Retinal pigment epithelial cell (primary cell): ENCODE measurements at places on chromosomes 5 and 9.
A peak's percentile ranks its signal among the peaks of the same experiment; 100 is the strongest.

- no peak for DNase-seq
Observed at GRCh38 chr9:16003785-16004184, 450.9 kb downstream of the CCDC171 start.

DNA sequence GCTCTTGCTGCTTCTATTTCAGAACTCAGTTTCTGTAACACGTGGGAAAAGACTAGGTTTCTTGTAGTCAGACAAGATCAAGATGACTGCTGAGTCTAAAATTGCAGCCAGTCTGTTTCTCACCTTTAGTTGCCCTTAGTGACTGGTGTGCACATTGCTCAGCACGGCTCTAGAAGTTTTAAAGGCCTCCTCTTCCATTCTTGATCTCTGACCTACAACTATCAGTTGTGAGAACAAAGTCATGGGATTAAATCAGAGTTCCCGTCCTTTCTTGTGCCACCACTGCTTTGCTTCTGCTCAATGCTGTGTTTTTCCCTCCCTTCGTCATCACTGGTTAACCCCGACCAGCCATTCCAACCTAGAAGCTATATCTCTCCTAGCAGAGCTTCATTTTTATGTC lies 52.8 kb downstream of the GDA start:
- no peak for DNase-seq

DNA sequence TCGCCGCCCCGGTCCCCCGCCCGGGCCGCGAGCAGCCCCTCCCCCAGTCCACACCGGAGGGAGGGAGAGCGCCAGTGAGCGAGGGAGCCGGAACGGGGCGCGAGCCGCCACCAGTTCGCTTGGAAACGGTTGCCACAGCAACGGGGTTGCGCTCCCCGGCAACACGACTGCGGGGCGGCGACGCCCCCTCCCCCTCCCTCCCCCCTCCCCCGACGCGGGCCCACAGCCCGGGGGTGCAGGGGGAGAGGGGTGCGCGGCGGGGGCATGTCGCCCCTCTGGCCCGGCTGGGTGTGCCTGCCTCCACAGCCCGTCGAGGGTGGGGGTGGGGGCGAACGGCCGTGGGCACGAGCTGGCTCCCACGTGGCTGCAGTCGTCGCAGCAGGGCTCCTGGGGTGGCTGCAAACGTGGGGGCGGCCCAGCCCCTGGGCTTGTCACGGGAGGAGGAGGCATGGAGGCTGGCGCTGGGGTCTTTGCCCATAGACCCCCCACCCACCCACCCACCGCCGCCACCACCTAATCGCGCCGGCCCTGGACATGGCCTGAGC lies 524 bp downstream of the PRR7 start:
- DNase-seq, result no peak

- DNase-seq, result no peak
Observed at GRCh38 chr5:169763376-169764017, 126.4 kb downstream of the DOCK2 start.

DNA sequence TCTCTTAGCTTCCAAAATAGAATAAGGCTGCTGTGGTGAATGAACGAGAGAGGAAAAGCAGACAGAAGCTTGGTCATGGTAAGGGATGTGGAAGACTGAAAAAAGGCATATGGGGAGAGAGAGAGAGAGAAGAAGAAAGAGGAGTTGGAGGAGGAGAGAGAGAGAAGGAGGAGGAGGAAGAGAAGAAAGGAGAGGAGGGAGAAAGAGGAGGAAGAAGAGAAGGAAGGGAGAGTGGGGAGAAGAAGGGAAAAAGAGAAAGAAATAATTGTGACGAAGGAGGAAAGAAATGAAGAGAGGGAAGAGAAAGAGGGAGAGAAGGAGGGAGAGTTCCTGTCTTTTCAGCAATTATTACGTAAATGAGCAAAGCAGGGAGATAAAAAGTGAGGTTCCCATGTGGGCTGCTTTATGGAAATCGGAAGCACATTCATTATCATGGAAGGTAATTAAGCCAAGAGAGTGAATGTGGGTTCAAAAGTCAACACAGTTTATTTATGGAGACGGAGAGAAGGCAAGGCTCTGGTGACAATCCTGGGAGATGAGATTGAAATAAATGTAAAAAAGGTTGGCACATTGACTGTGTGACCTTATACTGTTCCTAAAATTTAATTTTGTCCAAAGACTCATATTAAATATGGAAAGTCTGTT lies 611.2 kb downstream of the KIF4B start:
- no peak for DNase-seq

- DNase-seq, result no peak
Observed at GRCh38 chr5:175335691-175336090, 108.3 kb downstream of the DRD1 start.

- DNase-seq, result no peak
Observed at GRCh38 chr5:61702784-61703183, 370.7 kb downstream of the ZSWIM6 start.

- DNase-seq, result no peak
Observed at GRCh38 chr9:15289603-15290002, 17.4 kb downstream of the TTC39B start.

- DNase-seq, result no peak
Observed at GRCh38 chr5:166540156-166540555, 1751.3 kb upstream of the WWC1 start.

DNA sequence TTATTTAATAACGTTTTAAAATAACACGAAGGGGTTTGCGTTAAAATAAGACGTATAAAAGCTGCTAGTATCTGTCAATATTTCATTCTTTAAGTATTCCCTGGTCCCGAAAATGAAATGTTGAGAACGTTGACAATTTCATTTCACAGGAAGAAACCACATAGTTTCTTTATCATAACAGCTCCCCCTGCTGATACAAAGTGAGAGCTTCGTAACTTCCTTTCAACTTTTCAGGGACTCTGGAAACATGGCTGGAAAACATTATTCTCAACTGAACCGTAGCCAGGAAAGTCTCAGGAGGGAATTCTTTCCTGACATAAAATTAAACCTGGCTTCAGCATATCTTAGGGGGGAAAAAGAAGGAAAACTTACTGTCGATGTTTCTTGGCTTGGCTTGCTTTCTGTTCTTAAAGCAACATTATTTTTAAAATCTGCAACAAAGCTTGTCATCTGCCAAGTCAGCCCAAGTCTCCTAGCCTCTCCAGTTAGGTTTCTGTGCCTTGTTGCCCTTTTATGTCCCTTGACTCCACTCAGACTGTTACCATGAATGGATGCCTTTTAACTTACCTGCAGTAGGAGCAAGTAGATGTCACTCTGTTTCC lies 122.9 kb upstream of the DAB2 start:
- peak; percentile 28 for DNase-seq

DNA sequence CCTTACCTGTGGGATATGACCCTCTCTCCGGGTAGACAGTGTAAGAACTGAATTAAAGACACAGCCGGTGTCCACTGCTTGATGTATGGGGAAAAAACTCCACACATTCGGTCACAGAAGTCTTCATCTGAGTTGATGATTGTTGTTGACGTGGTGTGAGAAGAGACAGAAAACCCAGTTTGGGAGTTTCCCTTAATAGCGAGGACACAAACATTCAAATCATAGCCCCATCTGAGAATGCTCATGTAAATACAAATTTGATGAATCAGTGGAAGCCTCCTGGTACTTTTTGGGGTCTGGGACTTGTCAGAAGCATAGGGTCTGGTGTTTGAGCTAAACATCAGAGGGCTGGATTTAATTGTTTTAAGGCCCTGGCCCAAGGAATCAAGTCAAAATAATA lies 11.0 kb downstream of the HAVCR1 start:
- no peak for DNase-seq

- DNase-seq, result peak; percentile 27
Observed at GRCh38 chr5:109125755-109126429, 283.9 kb downstream of the PJA2 start.

DNA sequence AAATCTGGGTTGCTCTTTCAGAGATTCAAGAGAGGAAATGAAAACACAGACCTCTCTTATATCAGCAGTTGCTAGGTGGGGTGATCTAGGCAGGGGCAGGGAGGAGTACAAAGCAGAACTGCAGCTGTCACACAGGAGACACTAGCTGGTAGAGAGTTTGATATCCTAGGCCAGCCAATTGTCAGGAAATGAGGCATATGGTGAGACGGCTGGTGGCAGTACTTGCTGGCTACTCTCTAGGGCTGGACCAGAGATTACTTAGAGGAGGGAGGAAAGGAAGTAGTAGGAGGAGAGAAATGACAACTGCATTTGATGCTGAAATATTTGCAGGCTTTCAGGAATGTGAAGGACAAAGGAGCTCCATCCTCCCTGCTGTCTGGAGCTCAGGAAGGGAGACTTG lies 113.8 kb downstream of the TRIM32 start:
- DNase-seq, result no peak

- DNase-seq, result no peak
Observed at GRCh38 chr5:59137846-59138245, 555.0 kb downstream of the RAB3C start.

DNA sequence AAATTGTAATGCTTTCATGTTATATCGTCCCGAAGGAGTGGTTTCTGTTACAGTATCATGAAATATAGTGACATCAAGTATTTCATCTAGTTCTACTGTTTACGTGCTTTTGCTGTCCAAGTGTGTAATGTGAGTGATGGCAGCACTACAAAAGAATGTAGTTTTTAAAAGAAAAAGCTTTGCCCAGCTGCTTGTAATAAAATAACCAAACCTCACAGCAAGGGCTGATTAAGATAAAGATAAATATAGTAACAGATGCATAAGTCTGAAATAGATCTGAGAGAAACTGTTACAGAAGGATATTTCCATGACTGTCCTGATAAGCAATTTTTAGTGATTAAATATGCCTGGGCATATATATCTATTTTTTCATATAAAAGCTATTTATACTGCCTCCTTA lies 106.4 kb downstream of the AUH start:
- DNase-seq, result no peak

DNA sequence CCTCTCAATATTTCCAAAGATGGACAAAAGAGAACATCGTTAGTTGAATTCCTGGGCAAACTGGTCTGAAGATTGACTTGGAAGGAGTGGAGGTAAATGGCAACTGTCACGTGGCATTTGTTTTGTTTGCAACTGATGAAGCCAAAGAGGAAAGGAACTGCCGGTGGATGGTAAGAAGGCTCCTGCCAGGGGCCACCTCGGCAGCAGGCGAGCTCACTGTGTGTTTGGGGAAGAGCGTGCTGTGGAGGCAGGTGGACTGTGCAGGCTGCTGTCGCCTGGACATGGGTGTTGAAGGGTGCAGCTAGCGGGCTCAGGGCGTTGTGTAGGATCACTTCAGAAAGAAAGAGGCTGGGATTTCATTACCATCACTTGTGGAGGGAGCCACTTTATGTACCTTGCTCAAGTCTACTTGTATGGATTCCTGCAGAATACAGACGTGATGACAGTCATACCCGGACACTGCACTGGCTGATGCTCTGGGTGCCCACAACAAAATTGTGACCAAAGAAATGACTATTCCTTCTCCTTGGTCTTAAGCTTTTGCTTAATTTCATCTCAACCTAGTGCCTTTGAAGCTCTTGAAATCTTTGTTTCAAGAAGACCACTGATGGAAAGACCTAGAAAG lies 72.7 kb downstream of the MAP1B start:
- no peak for DNase-seq

- DNase-seq, result no peak
Observed at GRCh38 chr9:123377211-123377971, 21.4 kb downstream of the CRB2 start.

DNA sequence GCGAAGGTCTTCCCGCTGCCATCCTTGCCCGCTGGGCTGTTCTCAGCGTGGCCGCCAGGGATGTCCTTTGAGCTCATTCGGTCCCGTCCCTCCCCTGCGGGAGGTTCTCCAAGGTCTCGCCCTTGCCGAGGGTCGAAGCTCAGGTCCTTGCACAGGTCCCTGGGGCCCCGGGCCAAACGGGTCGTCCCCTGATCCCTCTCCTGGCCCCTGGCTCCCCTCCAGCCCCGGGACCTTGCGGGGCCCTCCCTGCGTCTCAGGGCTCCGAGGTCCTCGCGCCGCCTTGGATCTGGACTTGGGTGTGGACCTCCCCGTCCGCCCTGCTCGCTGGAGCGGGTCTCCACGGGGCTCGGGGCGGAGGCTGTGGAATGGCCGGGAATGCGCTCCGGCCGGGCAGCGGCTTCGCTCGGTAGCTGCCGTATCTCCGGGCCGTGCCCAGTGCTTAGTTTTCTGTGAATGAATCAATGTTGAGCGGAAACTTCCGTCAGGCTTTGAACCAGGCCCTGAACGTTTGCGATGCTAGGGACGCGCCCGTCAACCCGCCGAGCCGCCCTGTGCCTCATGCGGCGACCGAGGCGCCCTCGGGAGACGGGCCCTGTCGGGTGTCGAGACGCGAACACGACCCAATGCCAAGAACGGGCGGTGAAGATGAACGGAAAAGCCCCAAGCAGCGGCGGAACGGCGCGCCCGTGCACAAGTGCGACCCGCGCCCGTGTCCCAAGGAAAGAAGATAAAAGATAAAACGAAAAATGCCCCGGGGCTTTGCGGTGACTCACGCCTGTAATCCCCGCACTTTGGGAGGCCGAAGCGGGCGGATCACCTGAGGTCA lies 780 bp downstream of the RNU6ATAC start:
- DNase-seq, result peak; percentile 8

GRCh38 chr5:159427180-159428012 lies 97.1 kb upstream of the IL12B start:
- no peak for DNase-seq

GRCh38 chr9:68547417-68547816 lies 6.7 kb upstream of the TMEM252 start:
- DNase-seq, result no peak

DNA sequence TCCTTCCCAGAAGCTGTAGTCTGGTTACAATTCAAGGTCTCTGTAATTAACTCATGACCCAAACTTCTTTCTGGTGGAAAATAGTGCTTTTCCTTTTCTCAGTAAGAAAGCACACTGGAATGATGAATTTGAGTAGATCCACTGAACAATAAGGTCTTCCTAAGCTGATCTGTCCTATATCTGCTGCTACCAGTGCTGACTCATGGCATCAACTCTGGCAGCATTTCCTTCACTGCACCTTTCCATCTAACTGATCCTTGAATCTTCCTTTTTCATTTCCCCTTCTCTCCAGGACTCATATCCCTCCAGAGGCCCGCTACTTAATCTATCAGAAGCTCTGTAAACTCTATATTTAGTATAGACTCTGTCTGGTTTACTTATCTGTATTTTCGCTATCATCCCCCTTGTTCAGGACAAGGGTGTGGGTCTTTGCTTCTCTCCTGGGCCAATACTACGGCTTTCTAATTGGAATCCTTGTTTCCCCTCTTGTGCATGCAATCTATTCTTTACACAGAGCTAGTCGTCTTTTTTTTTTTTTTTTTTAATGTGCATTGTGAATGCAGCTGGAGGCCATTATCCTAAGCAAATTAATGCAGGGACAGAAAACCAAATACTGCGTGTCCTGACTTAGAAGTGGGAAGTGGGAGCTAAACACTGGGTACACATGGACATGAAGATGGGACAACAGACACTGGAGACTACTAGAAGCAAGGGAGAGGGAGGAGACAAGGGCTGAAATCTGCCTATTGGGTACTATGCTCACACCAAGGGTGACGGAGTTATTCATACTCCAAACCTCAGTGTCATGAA lies 192.2 kb upstream of the RPS23 start:
- no peak for DNase-seq

DNA sequence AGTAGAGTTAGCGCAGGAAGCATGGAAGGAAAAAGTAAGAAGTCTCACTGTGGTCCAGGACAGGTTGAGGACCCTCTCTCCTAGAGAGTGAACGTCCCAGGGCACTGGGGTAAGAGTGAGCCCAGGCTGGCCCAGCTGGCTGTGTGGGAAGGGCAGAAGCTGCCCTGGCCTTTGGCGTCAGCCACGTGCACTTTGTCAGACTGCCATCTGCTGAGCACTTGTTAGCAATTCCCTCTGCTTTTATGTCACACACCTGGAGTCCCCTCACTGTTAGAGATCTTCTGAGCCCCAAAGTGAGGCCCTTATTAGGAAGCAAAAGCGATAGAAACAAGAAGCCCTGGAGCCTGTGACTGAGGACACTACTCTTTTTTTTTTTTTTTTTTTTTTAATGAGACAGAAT lies 79.1 kb downstream of the UGCG start:
- no peak for DNase-seq
